ENCODE measurements at places on chromosomes 1 and 21.

DNA sequence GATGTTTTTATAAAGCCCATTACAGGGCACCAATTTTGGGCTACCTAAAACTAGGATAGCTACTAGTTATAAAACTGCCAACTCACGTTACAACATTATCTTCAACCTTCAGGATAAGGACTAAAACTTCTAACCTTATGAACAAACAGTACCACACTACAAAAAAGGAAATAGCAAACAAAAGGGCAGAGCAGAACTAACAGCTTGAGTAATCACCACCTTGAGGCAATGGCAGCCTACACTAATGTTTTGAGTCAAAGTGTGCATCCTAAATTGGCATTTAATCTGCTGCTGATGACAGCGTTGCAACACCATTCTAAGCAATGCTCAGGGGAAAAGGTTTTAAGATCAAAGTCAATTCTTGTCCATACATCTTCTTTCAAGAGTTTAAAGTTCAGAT, 27.2 kb downstream of the PTP4A2 start:
- peak; percentile 23 for DNase-seq

DNA sequence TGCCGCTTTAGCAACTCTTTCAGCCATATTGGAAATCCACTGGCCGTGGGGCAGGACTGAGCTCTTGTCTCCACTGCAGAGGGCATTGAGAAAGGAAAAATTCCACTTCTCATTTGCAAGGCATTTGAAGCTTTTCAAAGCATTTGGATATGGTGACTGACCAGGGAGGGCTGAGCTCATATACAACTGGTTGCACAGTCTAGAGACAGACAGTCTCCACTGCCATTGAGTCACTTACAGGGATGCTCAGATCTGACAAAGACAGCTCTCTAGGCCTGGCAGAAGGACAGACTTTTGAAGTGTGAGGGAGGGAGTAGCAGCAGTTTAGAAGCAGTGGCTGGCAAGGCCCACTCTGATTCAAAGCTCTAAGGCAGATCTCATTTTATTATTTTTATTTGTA, 24.2 kb downstream of the NCF2 start:
- DNase-seq, result no peak

DNA sequence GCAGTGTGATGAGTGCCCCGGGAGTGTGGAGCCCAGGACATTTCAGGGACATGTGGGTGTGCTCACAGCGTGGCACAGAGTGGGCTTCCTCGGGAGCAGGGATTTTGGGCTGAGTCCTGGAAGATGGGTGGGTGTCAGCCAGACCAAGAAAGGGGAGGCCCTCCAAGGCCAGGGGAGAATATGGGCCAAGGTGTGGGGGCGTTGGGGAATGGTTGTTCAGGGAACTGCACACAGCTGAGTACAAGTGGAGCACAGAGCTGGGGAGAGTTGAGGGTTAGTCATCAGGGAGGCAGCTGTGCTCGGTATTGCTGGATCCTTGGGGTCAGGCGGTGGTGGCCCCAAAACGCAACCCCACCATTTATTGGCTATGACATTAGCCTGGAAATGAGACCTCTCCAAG, 5.5 kb downstream of the POGK start:
- no peak for DNase-seq

- no peak for DNase-seq
Measured at GRCh38 chr21:39851002-39851618, 16.1 kb upstream of the PCP4 start.

GRCh38 chr1:46606255-46606965, 2.3 kb upstream of the MKNK1 start:
- no peak for DNase-seq

DNA sequence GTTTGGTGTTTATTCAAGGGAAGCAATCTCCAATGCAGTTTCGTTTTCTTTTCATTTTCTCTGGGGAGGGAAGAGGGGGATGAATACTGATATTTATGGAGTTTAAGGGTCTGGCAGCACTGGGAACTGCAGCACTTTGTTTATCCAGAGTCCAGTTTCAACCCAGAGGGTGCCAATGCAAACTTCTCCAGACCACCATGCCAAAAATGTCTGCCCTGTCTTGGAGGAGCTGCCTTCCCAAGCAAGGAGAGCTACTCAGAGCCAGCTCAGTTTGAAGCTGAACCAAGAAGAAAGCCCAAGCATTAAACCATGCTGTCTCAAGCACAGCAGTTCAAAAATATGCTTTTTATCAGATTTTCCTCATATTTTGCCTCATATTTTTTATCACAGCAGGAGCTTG, 589.7 kb downstream of the LMO4 start:
- no peak for DNase-seq

DNA sequence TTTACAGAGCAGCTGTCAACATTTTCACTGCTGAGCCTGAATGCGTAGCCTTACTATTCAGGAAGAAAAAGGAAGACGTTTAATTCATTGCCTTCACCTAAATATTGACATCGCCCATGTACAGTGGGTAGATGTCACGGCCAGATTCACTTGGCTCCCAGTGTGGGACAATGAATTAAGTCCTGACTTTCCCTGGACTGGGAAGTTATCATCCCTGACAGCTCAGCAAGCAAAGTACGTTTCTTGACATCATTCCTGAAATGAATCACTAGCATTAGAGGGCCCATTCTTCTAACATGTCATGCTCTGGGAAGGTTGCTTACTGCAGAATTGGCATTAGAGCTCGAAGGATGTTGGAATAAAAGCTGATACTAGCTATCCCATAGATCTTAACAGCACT, 37.8 kb downstream of the LRRC53 start:
- no peak for DNase-seq

DNA sequence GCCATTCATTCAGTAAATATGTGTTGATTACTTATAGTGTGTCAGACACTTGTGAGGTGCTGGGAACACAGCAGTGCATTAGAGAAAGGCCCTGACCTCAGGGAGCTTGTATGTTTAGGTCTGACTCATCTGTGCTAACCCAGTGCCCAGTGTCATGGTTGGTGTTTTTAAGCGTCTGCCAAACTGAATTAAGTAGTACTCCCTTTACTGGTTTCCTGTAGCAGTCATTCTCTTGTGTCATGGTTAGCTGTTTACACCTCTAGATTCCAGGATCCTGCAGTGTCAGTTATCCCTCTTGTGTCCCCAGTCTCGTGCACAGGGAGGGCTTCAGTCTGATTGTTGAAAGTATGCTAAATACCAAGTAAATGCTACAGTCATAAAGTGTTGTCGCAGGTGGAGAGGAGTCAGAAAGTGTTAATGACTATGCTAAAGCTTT, 14.2 kb downstream of the UCK2 start:
- DNase-seq, result no peak

DNA sequence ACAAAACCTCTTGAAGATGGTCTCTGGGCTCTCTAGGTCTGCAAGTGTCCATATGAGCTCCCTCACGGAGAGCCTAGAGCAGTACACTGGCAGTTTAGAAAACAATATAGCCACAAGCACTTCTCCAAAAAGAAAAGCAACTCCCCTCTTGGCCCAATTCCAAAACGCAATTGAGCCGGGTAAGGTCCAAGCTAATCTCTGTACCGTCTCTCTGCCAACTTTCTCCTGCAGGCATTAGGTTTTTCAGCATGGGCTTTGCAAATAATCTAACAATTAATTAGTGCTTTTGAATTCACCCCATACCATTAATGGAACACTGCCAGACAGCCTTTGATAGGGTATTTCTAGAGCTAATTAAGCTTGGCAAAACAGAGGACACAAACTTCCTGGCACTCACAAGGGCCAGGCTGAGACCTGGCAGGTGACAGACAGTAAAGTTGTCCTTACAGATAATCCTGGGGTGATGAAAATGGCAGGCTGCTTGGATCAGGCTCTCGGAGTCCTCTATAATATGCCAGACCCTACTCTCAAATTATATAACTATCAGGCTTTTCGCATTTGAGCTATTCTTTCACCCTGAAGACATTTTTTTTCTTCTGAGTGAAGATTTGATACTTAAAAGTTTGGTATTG, 39.8 kb downstream of the TGFBR3 start:
- DNase-seq, result peak; percentile 98

GRCh38 chr1:187842406-187843165, 1013.8 kb downstream of the PLA2G4A start:
- DNase-seq, result peak; percentile 11

GRCh38 chr1:67850611-67851075, 17.4 kb upstream of the GNG12 start:
- peak; percentile 16 for DNase-seq

GRCh38 chr1:20110679-20111078, 8.7 kb downstream of the PLA2G2D start:
- no peak for DNase-seq

DNA sequence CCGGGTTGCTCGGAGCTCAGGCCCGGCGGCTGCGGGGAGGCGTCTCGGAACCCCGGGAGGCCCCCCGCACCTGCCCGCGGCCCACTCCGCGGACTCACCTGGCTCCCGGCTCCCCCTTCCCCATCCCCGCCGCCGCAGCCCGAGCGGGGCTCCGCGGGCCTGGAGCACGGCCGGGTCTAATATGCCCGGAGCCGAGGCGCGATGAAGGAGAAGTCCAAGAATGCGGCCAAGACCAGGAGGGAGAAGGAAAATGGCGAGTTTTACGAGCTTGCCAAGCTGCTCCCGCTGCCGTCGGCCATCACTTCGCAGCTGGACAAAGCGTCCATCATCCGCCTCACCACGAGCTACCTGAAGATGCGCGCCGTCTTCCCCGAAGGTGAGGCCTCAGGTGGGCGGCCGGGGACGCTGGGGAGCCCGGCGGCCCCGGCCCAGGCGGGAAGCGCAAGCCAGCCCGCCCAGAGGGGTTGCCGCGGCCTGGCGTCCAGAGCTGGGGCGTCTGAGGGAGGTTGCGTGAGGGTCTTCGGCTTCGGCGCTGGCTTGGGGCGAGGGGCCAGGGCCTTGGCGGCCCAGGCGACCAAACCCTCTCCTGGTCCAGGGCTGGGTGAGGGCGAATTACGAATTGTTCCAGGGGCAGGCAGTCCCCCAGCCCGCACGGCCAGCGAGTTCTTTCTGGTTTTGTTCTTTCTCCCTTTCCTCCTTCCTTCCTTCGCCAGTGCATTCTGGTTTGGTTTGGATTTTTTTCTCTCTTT, 805 bp downstream of the SIM2 start:
- no peak for DNase-seq

DNA sequence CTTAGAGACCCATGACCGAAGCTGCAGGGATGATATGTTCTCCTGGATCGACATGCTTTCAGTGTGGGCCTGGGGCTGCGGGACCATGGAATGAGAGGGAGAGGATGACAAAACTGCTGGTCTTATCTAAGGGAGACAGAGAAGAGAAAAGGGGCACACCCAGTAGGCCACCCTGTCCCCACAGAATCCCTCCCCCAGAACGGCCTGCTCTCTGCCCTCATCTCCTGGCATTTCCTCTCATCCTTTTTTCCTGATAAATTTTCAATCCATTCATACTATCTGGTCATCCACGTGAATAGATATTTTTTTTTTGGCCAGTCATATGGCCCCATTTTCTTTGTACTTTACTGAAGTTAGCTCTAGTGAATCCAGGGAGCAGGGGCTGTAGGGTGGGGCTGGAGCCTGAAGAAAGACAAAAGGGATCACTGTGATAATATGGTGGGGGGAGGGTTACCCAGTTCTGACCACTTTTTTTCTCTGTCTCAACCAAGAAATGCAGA, at the start of gene PKLR:
PKLR (minus strand) TSS at position 97 of the 500 bp plus-strand sequence; CDS start at position 54, 43 bp downstream.
- DNase-seq, result no peak

DNA sequence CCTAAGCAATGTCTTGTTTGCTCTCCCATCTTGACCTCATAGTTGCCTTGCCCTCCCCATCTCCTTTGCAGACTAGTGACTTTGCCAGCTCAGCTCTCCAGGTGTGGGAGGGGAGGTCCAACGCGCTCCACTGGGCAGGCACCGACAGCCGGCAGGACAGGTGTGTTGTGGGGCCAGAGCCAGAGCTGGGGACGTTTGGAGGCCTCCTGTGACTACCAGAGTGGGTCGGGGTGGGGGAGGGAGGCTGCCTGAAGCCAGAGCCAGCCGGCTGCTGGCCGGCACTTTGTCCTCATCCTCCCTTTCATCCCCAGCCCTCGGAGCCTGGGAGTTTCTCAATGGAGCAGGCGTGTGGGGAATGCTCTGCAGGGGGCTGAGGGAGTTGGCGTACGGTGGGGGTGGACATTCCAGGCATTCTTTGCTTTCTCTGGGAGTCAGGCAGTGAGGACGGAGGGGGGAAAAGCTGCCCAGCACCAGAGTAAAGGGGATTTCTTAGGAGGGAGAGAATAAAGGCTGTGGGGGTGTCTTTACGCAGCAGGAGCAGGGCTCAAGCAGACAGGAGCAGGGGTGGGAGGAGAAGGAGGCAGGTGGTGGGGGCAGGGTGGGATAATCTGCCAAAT, 20.2 kb downstream of the NUAK2 start:
- DNase-seq, result peak; percentile 13

DNA sequence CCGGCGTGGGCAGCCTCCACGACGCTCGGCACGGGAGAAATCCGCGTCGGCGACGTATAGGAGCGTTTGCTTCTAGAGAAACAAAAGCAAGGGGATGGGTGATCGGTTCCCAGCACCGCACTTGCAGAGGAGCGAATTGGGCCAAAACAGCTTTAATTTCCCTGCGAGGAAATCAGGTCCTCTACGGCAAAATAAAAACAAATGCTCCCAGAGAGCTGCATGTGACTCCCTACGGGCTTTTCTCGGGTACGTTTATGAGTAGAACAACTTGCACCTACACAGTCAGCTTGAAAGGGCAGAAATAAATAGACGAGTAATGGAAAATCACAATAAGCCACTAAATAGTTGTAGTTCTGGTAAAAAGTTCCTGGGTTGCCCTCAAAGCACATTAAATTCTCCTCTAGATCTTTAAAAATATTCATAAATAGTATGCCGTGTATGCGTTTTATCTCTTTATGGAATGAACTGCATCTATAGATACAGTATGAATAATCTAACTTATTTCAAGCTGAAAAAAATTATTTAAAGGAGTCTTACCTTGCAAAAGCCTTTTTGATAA, 1.2 kb downstream of the NHLH2 start:
- no peak for DNase-seq

GRCh38 chr1:8078176-8078671, 52.1 kb upstream of the ERRFI1 start:
- no peak for DNase-seq

GRCh38 chr1:234777856-234778220, 167.9 kb upstream of the IRF2BP2 start:
- DNase-seq, result no peak

DNA sequence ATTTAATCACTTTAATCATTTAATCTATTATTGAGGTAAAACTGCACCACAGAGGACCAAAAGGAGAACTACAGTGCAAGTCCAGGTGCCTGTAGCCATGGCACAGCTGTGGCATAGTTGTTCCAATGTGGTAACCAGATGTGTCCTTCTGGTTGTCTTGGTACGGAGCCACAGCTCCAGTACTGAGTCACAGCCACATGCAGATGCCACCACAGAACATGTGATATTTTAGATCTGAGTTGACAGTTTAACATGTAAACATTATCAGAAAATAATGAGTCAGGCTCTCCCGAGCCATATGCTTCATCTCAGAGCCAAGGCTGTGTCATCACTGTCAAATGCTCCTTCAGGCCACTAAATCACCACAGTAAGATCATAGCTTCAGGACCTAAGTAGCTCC, 56.4 kb upstream of the RGS7 start:
- DNase-seq, result no peak

- no peak for DNase-seq
Measured at GRCh38 chr21:32322676-32323075, 24.0 kb downstream of the MRAP start.
